Immature natural killer cell (primary cell): ENCODE measurements at places on chromosomes 6 and 20. TPM values are rescaled to one million over a fixed set of nuclear protein-coding genes. Genes with fewer than 3 reads are reported as not detected.

Gene SLC17A9
- 3.5 TPM for polyA plus RNA-seq

GRCh38 chr6:117906507-117906957 is 532 bp upstream of the SLC35F1 start:
- no peaks in the 10 kb centered on the region for H3K36me3 ChIP-seq
- peak overlapping the region; percentile 57 for H3K4me3 ChIP-seq
- H3K27ac ChIP-seq = no peak overlapping the region
- DNase-seq = no peak

Gene EDN3
- polyA plus RNA-seq = not detected

DNA sequence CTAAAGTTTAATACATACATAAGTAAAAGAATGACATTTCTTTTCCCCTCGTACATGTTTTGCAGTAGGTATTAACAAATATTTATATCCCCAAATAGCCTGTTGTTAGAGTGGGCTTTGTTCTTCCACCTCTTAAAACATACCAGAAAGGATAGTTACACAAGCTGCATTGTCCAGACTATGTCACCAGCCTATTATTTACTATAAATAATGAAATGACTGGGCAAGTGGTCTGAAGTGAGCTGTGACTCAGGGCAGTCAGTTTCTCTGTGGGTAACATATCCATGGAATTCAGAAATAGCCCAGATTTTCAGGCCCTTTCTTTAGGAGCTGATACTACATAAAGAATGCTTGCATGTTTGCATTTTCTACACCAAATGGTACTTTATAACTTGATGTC is 60.1 kb downstream of the FUT9 start:
- no peaks in the 10 kb centered on the region for H3K36me3 ChIP-seq
- H3K27me3 ChIP-seq = no peaks in the 10 kb centered on the region
- no peak overlapping the region for H3K27ac ChIP-seq
- no peak for DNase-seq

DNA sequence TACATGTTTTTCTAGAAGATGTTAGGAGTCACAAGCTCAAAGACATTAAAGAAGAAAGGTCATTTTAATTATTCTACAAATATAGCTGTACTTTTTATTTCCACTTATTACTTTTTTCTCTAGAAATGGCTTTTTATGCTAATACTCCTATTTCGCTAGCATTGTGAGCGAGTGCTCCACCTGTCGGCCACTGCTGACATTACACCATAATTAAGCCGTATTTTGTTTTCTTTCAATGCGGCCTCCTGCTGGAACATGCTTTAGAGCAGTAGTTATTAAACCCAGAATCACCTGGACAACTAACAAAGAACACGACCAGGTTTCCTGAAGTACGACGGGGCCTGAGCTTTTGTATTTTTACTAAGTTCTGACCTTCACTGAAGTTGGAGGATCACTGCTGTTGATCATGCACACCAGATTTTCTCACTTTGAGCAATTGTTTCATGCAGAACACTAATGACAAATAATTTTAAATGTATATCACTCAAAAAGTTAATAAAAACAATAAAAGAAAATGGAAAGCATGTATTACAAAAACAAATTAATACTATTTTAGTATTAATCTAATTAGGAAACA is 74.1 kb upstream of the PAK5 start:
- H3K36me3 ChIP-seq = no peaks in the 10 kb centered on the region
- no peak overlapping the region for H3K4me3 ChIP-seq
- DNase-seq = no peak
- H3K4me1 ChIP-seq = no peaks in the 10 kb centered on the region
- H3K27me3 ChIP-seq = peaks cover 6% of the 10 kb centered on the region

GRCh38 chr6:111837007-111837406 is 36.2 kb downstream of the FYN start:
- H3K27ac ChIP-seq = peak overlapping the region; percentile 96
- no peaks in the 10 kb centered on the region for H3K36me3 ChIP-seq
- H3K4me1 ChIP-seq = no peaks in the 10 kb centered on the region
- peaks cover 20% of the 10 kb centered on the region for H3K27me3 ChIP-seq
- H3K4me3 ChIP-seq = peak overlapping the region; percentile 74
- DNase-seq = peak; percentile 66

Gene SCAF8
- 8.1 TPM for polyA plus RNA-seq

GRCh38 chr6:75203721-75204120 is 2.1 kb downstream of the COL12A1 start:
- H3K27ac ChIP-seq = no peak overlapping the region

GRCh38 chr6:106324726-106325335 is 729 bp downstream of the ATG5 start:
- H3K4me3 ChIP-seq = peak overlapping the region; percentile 98
- H3K27me3 ChIP-seq = peaks cover 11% of the 10 kb centered on the region
- H3K36me3 ChIP-seq = no peaks in the 10 kb centered on the region
- H3K4me1 ChIP-seq = peaks cover 56% of the 10 kb centered on the region
- peak overlapping the region; percentile 92 for H3K27ac ChIP-seq

- H3K27me3 ChIP-seq = peaks cover 14% of the 10 kb centered on the region
- H3K36me3 ChIP-seq = no peaks in the 10 kb centered on the region
Observed at GRCh38 chr6:79232696-79233462, 1.6 kb downstream of the HMGN3 start.

DNA sequence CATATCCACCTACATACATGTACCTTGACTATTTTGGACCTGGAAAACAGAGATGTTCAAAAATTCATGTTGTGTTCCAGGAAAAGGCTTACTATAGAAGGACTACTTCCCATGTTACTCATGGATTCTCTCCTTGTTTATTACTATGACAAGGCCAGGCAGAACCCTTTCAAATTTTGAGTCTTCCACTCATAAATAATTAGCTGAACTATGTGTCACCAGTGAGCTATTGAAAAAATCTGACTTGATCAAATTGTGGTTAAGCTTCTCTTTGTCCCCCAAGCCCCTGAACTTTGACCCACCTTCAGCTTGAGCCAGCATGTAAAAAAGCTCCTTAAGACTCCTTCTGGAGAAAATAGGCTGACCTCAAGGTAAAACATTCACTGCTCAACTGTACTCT is 1142.8 kb upstream of the EYS start:
- DNase-seq = no peak
- H3K36me3 ChIP-seq = no peaks in the 10 kb centered on the region
- no peak overlapping the region for H3K27ac ChIP-seq
- no peaks in the 10 kb centered on the region for H3K4me1 ChIP-seq
- no peak overlapping the region for H3K4me3 ChIP-seq

GRCh38 chr6:51049288-51049982 is 230.8 kb downstream of the TFAP2B start:
- H3K4me3 ChIP-seq = no peak overlapping the region
- H3K27me3 ChIP-seq = no peaks in the 10 kb centered on the region
- H3K36me3 ChIP-seq = no peaks in the 10 kb centered on the region
- no peak overlapping the region for H3K27ac ChIP-seq

- DNase-seq = peak; percentile 72
- peaks cover 30% of the 10 kb centered on the region for H3K27me3 ChIP-seq
- H3K36me3 ChIP-seq = peaks cover 4% of the 10 kb centered on the region
Observed at GRCh38 chr6:16759646-16760515, 1.4 kb downstream of the ATXN1 start.

Gene DEFB124
- not detected for polyA plus RNA-seq

- DNase-seq = no peak
- no peaks in the 10 kb centered on the region for H3K4me1 ChIP-seq
- H3K27ac ChIP-seq = no peak overlapping the region
- H3K27me3 ChIP-seq = peaks cover 2% of the 10 kb centered on the region
Observed at GRCh38 chr6:1686117-1687098, 76.7 kb downstream of the FOXC1 start.

- H3K27me3 ChIP-seq = no peaks in the 10 kb centered on the region
- H3K36me3 ChIP-seq = no peaks in the 10 kb centered on the region
- no peaks in the 10 kb centered on the region for H3K4me1 ChIP-seq
- DNase-seq = no peak
- H3K27ac ChIP-seq = no peak overlapping the region
Observed at GRCh38 chr6:22612236-22612635, 42.9 kb downstream of the HDGFL1 start.

Gene DEFB132
- not detected for polyA plus RNA-seq
